ENCODE measurements at places on chromosomes 1 and 21.

DNA sequence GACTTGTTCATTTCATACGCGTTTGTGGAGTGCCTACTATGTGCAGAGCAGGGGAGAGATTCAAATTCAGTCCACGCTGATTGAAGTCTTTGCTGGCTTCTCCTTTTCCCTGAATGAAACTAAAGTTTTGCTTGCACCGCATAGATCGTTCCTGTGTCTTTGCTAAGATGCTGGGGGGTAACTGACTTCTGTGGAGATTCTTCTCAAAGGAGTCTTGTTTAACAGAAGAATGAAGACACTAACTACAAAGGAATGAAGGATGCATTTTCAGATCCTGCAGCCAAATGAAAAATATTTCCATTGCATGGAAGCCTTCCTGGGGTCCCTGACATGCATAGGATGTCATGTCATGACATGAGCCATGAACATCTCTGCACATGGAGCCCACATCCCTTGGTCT, 26.9 kb upstream of the H6PD start:
- peak; percentile 42 for DNase-seq

- no peak for DNase-seq
Measured at GRCh38 chr1:17511188-17511587, 28.3 kb upstream of the ARHGEF10L start.

GRCh38 chr1:245272676-245273075, 117.9 kb downstream of the KIF26B start:
- no peak for DNase-seq

GRCh38 chr1:115680730-115681111, 39.0 kb downstream of the VANGL1 start:
- no peak for DNase-seq

DNA sequence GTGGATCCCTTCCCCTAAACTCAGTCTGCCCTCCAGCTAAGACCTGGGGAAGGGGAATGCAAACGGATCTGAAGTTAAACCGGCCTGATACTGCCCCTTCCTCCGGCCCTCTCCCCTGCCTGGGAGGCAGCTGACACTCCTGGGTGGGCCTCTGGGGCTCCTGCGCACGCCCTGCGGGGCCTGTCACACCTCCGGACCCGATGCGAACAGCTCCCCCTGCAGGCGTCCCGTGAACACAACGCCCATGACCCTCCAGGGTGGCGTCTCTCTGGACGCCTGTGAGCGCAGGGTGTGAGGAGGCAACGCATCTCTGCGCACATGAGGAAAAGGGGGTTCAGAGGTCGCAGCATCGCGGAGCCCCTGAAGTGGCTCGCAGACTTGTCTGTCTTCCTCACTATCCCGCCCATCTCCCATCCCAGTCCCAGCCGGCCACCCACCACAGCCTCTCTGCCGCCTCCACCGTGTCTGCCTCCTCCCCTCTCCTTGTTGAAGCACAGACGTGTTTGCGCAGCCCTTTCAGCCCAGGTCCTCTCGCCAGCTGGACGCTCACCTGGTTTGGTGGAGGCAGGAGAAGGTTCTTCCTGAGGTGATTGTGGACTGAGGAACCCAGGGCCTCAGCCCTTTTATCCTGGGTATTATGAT, 421 bp upstream of the LCE3A start:
- no peak for DNase-seq

GRCh38 chr1:212565079-212565478, 43.5 kb upstream of the ATF3 start:
- no peak for DNase-seq

DNA sequence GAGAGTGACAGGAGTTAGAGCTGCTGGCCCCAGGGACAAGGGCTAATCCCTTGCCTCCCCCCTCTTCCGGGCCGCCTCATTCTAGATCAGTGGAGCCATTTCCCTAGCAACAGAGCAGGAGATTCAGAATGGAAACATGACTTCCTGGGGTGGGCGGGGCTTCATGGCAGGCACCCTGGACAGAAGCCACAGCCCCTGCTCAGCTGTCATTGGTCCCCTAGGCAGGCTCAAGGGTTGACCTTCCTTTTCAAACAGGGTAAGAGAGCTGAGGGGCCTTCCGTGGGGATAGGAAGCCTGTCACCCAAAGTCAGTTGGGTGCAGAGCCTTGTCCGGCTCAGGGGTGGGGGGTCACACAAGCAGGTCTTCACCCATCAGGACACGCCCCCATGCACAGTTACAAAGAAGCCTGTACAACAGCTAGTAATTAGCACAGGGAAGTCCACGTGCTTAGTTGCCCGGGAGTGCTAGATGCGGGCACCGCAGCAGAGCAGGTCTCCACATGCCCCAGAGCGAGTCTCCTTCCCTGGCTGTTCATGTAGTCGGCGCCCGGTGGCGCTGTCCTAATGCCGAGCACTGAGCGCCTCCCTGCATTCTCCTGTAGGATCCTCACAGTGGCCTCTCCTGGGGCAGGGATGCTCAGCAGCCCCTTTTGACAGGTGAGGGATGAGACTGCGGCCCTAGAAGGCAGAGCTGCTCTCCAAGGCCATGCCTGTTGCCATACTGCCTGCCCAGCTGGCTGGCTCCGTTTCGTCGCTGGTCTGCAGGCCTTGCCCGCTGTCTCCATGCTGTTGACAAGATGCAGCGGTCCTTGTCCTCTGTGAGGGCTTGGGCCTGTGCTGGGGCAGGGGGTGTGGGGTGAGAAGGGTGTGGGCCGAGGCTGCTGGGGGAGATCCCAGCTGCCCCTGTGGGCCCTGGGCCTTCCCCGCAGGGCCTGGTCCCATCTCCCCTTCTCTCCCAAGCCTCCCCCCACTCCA, 5.1 kb downstream of the TMEM201 start:
- peak; percentile 78 for DNase-seq

DNA sequence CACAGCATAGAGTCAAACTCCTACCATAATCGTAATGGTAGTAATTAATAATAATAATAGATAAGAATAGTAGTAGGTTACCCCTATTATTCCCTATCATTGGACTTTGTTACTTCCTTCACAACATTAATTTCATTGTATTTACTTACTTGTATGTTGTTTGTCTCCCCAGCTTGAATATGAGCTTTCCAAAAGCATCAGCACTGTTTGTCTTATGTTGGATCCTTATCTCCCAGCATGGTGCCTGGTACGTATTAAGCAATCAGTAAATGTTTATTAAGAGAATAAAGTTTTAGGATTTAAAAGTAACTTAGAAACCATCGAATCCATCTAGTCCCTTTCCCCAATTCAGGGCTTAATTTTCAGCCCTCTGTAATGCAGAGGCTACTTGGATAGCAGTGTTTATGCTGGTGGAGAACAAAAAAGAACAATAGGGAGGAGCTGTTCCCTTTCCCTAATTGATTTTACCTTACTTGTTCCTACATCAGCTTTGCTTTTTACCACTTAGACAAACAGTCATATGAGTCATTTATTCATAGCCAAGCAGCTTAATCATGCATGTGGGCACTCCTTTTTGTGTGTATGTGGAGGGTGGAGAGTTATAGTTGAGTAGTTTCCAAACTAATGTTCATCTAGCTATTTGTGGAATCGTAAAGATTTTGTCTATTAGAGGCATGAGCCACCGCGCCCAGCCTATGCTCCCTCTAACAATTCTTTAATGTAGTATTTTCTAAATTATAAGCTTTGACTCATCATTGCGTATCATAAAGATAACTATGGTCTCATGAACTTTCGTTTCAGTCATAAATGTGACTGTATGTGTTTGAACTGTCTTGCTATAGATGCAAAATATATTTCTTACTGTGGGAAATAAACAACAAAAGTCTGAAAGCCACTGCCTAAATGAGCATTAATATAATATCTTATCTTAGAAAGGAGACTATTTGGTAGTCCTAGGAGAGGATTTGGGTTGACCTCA, 20.9 kb upstream of the DR1 start:
- peak; percentile 85 for DNase-seq

DNA sequence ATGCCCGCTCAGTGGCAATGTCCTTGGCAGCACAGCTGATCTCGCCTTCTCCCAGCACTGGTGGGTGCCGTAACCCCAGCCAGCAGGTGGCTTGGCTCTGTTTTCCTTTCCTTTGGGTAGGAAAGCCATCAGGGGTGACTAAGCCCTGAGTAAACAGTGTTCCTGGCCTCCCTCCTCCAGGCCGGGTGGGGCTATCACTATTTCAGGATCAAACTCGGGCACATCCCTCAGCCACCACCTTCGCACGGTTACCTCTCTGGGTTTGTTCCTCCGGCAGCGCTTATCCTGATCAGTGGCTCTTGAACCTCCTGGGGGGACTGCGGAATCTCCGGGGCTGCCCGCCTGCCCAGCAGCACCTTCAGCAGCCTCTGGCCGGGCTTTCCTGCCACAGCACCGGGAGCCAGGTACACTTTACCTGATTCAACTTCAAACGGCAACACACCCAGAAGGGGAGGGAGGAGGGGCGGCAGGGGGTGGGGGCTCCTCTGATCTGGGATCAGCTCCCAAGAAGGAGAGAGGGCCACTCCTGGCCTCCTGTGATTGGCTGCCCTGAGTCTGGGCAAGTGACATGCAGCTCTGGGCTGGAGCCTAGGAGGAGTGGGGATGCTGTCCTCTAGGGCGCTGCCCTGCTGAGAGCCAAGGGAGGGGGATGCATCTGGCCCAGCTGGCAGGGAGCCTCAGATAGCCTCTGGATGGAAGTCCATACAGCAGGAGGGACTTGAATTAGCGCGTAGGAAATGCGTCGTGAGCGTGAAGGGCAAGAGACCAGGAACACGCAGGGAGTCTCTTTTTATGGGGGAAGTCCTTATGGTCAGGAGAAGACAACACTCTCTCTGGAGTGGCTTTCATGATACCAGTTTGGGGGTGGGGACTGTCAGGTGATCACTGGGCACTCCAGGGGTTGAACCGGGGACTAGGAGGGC, at the start of gene ASCL5:
Gene ASCL5, minus strand, starts transcription at position 353 of the 923 bp plus-strand sequence. CDS start 11,812 bp downstream, outside the sequence.
- DNase-seq: peak; percentile 35

GRCh38 chr1:205214756-205215155, 3.3 kb upstream of the DSTYK start:
- no peak for DNase-seq

DNA sequence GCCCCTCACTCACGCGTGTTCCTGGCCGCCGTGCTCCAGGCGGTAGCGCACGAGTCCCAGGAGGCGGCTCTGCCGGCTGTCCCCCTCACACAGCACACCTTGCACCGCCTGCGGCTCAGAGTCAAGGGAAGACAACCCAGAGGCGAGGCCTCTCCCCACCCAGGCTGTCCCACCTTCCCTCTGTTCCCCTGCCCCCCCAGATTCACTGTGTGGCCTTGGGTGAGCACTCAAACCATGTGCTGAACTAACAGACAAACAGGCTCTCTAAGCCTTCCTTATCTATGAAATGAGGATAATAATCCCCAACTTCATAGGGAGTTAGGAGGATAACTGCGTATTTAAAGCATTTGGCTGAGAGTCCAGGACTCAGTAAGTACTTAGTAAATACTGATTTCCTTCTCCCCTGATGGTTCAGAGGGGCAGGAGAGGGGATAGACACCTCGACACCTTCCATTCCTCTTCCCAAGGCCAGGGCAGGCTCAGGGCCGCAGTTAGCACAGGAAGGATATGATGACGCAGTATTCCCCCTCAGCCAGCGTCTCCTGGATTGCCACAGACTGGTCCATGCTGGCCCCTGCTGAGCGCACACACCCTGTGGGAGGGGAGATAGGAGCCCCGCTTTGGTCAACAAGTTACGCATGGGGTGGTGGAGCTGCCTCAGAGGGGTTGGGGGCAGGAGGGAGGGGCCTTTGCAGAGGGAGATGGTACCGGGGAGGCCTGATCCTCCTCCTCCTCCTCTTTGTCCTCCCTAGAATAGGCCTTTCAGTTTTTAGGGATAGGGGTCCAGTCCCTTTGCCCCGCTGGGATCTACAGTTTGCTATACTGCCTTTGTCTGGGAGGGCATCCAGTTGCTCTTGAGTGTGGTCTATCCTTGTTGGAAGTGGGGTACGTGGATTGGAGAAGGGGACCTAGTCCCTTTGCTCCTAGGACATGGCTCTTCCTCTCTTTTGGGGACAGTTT, 830 bp downstream of the INPP5B start:
- DNase-seq: peak; percentile 90

GRCh38 chr1:60223158-60223557, 149.6 kb upstream of the C1orf87 start:
- no peak for DNase-seq

- no peak for DNase-seq
Measured at GRCh38 chr1:186754542-186755145, 74.1 kb upstream of the PLA2G4A start.

GRCh38 chr1:184686540-184686939, 68.1 kb downstream of the EDEM3 start:
- DNase-seq: peak; percentile 12

DNA sequence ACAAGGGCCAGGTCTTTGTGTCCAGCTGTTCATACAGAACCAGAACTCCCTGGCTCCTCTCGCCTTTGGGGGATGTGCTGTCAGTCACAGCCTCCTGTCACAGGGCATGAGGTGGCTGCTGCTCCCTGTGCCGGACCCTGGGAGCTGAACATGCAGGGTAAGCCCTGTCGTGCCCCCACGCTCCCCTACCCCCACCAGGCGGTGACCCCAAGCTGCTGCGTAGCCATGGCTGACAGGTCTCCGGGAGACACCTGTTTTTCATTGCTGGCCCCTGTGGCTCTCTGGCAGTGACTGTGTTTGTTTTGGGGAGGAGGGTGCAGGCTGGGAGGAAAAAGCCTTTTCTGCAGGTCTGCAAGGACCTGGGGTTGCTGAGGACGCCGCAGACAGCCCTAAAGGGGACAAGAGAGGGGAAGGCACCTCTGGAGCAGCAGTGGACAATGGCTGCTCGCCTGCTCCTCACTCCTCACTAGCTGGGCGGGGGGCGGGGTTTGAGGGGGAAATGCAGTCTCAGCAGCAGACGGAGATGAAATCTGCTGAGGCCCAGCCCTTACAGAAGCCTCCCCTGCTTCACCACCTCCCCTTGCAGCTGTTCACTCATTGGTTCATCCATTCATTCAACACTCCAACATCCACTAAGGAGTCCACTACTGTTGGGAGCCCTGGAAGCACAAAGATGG, 81.4 kb downstream of the TRABD2B start:
- DNase-seq: no peak

DNA sequence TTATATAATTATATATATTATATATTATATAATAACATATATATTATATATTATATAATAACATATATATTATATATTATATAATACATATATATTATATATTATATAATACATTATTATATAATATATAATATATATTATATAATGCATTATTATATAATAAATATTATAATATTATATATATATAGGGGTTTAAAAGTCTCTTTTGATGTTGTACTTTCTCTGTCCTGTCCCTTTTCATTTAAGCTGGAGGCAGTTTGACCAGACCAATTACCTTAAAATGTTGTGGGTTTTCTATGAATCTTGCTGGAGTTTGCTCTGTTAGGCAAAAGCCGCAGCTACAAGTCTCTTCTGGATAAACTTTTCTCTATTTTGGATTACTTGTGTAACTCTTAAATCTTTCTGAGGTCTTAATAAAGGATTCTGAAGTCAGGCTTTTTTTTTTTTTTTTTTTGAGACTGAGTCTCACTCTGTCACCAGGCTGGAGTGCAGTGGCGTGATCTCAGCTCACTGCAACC, 22.2 kb upstream of the KIF1B start:
- no peak for DNase-seq

DNA sequence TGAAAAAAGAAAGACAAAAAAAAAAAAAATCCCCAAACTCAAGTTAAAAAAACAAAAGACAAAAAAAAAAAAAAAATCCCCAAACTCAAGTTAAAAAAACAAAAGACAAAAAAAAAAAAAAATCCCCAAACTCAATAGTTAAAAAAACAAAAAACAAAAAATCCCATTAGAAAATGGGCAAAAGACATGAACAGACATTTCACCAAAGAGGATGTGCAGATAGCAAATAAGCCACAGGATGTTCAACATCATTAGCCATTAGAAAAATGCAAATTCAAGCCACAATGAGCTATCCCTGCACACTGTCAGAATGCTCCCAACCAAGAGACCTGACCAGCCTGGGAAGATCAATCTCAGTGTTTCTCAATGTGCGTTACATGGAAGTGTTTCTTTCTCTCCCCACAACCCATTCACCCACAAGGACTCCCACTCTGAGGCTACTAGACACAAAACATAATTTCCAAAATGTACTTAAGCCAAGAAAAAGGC, 33.9 kb downstream of the MRAP start:
- no peak for DNase-seq
